ENCODE measurements at places on chromosomes 12 and 14.

DNA sequence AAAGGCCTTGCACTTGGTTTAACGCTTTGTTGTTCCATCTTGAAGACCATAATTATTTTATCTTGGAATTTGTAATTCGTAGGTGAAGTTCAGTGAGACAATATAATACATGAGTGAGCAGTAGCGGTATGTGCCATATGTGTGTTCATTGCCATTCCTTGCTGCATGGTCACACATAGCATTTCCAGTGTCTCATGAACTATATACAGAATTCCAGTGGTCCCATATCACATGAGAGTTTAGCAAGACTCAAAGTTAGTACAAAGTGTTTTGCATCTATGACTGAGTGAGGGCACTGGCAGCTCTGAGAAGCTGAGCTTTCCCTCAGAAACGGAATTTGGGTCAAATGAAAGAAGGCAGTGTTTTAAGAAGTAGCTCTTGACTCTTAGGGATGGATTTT, 359.8 kb downstream of the FOXG1 start:
- DNase-seq: no peak

DNA sequence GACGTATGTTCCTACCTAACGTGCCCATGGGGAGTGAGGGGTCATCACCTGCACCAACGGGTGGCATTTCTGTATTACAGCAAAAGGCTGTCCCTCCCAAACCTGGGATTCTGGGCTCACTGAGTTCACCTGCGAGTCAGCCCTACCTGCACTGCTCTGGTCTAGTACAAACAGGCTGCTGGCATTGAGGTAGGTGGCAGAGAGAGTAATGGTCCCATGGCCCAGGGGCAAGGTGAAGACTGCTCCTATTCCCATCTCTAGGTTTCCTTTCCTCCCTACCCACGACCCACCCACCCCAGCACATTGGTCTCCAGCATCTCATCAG, 421 bp downstream of the SUOX start:
- DNase-seq: no peak

GRCh38 chr12:26595806-26596205, 237.2 kb downstream of the ITPR2 start:
- DNase-seq: no peak

DNA sequence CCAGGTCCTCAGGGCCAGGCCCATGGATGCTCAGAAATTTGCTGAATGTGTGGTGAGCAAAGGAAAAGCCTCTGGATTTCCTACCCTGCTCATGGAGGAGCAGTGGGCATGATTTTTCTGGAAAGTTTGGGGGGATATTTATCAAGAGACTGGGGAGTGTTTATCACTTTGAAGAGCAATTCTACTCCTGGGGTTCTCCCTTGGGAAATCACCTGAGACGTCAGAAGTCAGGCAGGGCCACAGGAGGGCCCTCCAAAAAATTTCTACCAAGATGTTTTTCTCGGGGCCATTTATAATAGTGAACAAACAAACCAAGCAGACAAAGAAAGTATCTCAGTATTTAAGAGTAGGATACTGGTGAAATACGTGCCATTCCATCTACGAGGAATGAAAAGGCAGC, 20.1 kb upstream of the EIF2B2 start:
- no peak for DNase-seq

DNA sequence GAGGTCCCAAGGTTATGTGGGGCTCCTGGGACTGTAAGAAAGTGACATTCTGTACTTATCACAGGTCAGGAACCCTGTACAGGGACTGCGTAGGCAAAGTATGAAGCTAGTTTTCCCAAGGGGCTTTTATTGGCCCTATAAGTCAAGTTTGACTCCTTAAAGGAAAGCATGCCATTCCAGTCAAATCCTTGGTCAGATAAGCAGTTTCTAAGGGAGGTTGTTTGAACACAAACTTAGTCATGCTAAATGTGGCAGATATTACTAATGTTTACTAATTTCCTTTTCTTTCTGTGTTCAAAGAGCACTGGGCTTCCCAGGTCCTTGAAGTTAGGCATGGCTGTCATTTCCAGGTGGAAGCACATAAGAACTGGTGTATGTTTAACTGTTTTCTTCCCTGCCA, 472.4 kb downstream of the ATP23 start:
- DNase-seq: no peak

DNA sequence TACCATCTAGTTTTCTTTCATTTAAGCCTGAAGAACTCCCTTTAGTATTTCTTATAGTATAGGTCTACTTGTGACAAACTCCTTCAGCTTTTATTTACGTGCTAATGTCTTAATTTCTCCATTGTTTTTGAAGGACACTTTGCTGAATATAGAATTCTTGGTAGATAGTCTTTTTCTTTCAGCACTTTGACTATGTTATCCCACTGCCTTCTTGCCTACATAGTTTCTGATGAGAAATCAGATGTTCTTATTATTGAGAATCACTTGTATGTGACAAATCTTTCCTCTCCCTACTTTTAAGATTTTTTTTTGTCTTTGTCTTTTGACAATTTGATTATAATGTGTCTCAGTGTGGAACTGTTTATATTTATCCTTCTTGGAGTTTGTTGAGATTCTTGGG, 5.1 kb upstream of the MIS18BP1 start:
- DNase-seq: no peak

- no peak for DNase-seq
Measured at GRCh38 chr14:103697206-103697602, 18.0 kb downstream of the XRCC3 start.

DNA sequence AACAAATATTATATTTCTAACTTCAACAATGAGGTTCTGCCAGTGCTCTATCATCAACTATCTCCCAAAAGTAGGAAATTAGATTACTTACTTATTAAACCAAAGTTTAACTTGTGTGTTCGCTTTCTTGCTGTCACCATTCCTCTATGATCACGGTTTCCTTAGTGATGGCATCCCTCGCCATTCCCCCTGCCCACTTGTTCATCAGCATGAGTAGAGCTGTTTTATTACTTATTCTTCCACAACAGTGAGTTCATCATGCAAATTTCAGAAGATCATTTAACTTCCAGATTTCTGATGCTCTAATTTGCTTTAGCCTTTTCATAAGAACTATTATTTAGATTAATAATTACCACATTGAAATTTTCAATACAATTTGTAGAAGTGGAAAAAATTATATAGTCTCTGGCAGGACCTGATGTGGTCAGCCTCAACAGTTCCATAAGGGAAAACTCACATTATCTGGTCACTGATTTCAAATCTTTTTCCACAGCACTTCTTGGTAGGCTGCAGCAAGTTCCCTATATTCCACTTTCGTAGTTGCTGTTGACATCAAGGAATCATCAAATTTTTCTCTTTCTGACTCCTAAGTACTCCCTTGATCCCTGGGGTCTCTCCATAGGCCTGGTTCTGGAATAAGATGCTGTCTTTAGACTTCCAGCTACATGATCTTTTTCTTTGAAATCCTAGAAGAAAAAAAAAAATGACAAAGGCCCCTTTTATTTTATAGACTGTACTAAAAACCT, 174.6 kb downstream of the RASSF9 start:
- DNase-seq: no peak

DNA sequence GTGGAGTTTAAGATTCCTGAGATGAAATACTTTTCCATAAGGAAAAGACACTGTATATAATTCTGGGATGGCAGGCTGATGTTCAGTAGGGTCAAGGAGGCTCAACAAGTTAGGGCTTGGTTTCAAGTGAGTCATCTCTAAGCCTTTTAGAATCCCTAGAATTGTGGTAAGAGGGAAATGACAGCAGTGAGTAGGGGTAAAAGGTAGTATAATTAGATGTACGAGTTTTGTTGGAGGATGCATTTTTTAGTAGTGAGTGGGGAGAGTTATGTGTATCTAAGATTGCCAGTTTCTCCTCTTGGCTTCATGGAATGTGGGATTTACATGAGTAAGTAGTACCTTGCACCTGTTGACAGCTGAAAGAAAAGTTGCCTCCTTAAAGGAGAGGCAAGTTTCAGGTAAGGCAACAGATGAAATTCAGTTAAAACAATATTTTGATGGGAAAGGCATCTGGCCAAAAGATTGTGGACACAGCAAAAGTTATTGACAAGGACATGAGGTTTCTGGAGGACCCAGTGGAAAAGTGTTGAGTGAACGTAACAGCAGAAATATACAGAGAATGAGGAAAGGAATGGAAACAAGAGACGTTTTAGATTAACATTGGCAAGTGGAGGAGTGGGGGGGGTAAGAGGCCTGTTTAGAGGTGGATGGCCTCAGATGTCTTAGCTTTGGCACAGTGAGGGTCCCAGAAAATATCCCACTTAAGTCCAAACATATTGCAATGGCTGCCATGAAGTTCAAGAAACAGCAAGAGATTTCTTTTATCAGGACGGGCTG, 21.8 kb downstream of the LMO3 start:
- peak; percentile 49 for DNase-seq

- no peak for DNase-seq
Measured at GRCh38 chr14:75368333-75368732, 59.5 kb upstream of the JDP2 start.

DNA sequence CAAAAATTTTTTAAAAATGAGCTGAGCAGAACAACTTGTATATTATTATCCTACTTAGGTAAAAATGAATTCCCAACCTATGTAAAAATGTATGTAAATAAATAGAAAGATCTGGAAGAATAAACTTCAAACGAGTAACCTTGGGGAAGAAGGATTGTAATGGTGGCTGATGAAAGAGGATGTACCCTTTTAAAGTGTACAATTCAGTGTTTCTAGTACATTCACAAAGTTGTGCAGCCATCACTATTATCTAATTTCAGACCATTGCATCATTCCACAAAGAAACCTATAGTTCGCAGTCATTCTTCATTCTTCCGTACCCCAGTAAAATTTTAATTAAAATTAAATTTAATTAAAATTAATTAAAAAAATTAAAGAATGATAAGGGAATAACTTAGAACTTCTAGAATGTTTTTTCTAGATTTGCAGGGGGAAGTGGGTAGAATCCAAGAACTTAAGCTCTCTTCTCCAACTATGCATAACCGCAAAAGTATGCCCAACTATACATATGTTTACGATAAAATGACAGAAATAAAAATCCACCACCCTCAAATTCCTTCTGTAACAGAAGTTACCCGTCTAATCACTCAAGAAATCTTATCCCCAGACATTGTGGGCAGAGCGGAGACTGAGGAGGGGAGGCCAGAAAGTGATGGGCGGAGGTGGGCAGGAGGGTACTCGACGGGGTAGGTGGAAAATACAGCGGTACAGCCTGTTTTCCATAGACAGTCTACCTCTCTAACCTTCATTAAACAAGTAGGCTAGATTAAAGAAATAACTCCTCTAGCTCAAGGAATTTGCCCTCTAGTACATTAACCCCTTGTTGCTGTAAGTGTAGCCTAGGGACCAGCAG, 921 bp downstream of the DEPDC4 start:
- no peak for DNase-seq

GRCh38 chr12:8899830-8900229, 14.5 kb upstream of the PHC1 start:
- no peak for DNase-seq

GRCh38 chr12:59164991-59165718, 244.9 kb upstream of the LRIG3 start:
- DNase-seq: peak; percentile 61

DNA sequence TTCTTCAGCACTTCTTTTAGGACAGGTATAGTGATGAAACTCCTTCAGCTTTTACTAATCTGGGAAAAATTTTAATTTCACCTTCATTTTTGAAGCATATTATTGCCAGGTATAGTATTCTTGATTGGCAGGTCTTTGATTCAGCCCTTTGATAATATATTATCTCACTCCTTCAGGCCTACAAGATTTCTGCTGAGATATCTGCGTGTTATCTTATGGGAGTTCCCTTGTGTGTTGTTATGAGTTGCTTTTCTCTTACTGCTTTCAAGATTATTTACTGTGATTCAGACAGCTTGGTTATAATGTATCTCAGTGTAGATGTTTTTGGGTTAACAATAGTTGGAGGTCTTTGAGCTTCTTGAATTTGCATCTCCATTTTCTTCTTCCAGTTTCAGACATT, 87.4 kb downstream of the ATF7IP start:
- DNase-seq: no peak

- DNase-seq: peak; percentile 56
Measured at GRCh38 chr12:92928421-92928961, 604 bp downstream of the EEA1 start.

DNA sequence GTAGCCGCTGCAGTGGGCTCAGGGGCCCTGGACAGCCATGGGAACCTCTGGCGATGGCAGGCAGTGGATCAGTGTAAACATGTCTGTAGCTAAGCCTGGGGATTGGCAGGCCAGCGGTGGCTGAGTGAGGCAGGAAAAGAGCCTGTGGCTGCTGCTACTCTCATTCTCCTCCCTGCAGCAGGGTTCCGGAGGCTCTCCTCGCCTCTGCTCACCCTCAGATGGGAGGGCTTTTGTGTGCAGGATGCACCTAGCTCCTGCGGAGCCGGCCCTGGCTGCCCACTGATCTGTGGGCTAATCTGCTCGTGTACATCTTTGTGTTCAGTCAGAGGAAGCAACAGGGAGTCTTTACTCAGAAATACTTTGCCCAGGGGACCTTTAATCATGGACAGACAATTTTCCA, 59.5 kb downstream of the GALNT8 start:
- no peak for DNase-seq

DNA sequence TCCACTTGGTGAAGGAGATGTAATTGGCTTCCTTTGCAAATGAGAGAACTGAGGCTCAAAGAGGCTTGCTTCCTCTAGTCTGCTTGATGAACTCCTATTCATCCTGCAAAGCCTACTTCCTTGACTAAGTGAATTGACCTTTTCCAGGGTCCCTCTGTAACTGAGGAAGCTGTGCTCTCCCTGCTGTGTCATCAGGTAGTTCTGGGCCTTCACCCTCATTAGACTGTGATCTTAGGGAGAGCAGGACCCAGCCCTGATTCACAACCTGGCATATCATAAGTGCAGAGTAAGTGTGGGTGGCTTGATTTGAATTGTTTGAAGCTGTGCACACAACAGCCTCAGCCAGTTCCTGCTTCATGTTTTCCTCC, 16.3 kb downstream of the ASB2 start:
- DNase-seq: no peak

DNA sequence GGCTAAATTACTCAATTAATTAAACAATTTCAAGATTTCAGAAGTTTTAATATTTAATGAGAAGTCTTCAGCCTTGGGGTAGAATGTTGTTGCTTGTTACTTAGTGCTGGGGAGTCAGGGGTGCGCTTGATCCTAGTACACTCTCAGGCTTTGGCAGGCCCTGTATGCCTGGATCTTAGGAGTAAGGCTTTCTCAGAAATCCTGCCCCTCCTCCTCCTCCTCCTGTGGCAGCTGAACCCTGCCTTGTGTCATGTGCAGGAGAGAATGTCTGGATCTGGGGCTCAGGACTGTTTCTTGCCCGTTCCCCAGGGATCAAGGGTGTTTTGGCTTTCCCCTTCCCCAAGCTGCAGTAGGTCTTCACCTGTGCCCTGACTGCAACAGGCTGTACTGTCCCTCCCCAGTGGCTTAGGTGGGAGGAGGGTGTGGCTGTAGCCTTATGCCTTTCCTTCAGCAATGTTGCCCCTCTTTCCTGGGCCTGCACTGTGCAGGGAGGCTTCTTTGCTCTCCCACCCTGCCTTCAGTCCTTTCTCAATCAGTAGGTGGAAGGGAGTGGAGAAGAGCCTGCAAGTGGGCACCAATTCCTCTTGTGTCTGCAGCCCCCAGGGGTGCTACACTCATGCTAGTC, 108.2 kb downstream of the SLC38A6 start:
- no peak for DNase-seq

Measured in myocyte (in vitro differentiated cells).